ENCODE measurements at places on chromosomes 6 and 20.

- peak; percentile 52 for DNase-seq
Observed at GRCh38 chr20:31693987-31694661, 28.5 kb downstream of the BCL2L1 start.

DNA sequence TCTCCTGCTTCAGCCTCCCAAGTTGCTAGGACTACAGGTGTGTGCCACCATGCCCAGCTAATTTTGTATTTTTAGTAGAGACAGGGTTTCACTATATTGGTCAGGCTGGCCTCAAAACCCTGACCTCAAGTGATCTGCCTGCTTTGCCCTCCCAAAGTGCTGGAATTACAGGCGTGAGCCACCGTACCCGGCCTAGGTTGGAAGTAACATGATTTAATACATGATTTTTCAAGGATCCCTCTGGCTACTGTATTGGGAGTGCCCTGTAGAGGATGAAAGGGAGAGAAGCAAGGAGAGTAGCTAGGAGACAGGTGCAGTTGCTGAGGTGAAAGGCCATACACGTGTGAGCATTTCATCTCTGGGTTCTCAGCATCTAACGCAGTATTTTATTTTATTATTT lies 2.6 kb upstream of the NCOA3 start:
- no peak for DNase-seq

DNA sequence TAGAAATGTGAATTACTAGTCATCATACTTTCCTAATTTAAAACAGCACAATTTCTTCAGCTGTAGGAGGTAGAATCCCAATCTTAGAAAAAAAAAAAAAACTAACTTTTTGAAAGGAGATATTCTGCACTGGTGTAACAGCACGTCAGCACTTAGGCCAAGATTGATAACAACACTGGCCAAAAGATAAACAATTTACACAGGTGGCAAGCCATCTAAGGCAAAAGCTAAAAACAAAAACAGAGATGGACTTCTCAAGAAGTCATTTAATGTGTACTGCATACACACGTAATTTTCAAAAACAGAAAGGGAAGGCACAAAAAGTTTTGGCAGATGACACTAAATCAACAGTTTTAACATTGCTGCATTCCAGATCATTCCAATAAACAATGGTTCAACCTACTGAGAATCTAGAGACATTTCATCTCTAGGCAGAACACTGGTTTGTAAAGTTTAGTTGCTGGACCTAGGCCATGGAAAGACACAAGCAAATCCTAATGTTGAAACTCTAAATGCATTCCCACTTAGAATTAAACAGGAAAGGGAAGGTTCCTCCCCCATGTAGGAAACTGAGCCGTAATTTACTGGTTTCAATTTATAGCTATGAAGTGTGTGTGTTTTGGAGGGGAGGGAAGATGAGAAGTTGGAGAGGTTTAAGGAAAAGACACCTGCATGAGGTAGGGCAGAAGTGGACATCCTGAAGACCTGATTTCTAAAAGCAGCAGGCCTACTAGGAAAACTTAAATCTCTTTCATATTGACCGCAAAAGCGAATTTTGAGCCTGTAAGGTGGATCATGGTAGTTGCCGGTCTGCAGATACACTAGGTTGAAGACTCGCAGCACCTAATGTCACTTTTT lies 1.3 kb downstream of the GCLC start:
- no peak for DNase-seq

GRCh38 chr6:147508042-147508865 lies at the start of gene SAMD5:
Gene SAMD5 (plus strand): TSS chr6:147508690. CDS start chr6:147508929, 239 bp downstream.
- DNase-seq, result peak; percentile 86

- DNase-seq, result peak; percentile 53
Observed at GRCh38 chr6:137013738-137014602, 30.8 kb downstream of the IL20RA start.

- no peak for DNase-seq
Observed at GRCh38 chr6:127120023-127120786, 1.7 kb downstream of the RSPO3 start.

GRCh38 chr20:52054123-52054522 lies 137.5 kb downstream of the ZFP64 start:
- DNase-seq, result no peak

DNA sequence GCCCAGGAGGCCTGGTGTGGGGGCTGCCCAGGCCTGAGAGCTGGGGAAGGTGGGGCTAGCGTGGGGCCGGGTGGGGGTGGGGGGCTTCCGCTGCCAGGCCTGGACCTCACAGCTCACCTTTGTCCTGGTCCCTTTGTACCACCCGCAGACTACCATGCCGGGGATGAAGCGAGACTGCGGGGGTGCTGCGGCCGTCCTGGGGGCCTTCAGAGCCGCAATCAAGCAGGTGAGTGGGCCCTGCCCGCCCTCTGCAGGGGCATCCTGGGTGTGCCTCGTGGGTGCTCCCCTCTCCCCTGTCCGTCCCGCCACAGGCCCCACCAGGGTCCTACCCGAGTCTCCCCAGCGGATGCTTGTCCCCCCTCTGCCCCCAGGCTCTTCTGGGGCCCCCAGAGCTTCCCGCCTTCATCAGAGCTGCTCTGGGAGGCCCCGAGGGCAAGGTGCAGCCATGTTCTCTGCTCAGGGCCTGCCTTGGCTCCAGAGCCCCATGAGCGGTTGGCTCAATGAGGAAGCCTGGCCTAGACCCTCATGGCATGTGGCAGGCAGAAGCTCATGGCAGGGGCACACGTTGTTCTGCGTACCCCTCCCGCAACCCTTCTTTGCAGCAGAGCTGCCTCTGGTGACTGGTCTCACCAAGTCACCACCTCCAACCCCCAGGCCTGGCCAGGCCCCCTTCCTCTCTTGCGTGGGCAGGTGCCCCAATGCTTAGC lies 14.5 kb downstream of the NPEPL1 start:
- DNase-seq, result no peak

GRCh38 chr6:20400456-20401204 lies 1.0 kb upstream of the E2F3 start:
- no peak for DNase-seq

DNA sequence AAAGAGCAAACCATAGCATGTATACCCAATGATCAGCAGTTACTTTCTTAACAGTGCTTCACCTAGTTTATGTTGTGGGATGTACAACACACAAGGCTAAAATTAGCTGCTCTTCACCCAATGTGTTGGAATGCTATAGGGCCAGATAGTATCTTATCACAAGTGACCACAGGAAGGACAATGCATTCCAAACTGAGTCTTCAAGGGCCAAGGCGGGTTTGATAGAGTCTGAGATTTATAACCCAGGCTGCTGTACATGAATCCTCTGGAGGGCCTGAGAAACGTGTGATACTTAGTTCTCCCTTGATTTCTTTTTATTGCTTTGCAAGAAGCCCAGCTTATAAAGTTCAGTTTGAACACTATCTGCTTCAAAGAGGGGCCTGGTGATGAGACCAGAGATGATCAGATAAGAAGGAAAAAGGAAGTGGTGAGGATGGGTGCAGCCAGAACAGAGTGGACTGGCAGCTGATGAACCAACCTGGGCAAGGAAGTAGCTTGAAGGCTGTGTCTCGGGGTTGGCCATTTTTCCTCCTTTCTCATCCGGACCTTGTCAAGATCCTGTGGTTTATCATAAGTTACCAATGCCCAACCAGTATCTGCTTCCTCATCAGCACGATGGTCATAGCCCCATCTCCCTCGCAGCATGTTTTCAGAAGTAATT lies 62.2 kb upstream of the BMP2 start:
- DNase-seq, result no peak

- DNase-seq, result no peak
Observed at GRCh38 chr20:63469713-63470101, 2.7 kb downstream of the KCNQ2 start.

GRCh38 chr6:163529605-163530004 lies 115.1 kb downstream of the QKI start:
- DNase-seq, result no peak

- no peak for DNase-seq
Observed at GRCh38 chr6:25173951-25174474, 105.2 kb upstream of the CARMIL1 start.

DNA sequence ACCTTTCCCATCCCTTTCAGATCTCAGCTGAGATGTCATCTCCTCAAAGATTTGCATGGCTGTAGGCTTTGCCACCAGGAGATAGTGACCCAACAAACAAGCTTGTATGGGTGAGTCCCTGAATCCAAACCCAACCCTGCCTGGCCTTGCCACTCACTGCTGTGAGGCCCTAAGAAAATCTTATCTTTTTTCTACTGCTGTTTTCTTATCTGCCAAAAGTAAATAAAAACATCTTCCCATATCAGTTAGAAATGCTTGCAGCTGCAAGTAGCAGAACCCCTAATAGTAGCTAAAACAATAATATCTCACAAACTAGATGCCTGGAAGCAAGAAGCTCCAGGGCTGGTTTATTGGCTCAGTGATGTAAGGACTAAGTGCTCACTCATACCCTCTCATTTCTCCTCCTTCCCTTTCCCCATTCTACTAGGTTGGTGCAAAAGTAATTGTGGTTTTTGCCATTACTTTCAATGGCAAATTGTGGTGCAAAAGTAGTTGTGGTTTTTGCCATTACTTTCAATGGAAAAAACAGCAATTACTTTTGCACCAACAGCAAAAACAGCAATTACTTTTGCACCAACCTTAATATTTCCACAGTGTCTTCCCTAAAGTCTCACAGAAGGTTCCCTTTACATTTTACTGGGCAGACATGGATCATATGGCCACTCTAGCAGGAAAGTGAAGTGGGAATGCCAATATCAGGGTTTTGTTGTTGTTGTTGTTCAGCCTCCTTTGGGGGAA lies 56.7 kb upstream of the PSMF1 start:
- DNase-seq, result no peak

DNA sequence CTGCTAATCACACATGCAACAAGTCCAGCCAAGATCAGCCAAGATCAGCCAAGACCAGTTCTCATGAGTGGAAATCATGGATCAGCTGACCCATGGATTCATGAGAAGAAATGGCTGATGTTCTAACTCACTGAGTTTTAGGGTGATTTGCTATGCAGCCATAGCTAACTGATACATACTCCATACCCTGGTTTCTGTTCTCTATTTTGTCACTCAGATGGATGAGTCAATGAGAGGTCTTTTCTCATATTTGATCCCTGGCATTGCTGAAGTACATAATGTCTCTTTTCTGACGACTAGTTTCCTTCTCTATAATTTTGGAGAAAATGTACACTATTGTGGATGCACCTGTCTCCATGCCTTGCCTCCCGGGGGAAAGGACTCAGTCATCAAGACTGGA lies 118.4 kb upstream of the LY86 start:
- no peak for DNase-seq

DNA sequence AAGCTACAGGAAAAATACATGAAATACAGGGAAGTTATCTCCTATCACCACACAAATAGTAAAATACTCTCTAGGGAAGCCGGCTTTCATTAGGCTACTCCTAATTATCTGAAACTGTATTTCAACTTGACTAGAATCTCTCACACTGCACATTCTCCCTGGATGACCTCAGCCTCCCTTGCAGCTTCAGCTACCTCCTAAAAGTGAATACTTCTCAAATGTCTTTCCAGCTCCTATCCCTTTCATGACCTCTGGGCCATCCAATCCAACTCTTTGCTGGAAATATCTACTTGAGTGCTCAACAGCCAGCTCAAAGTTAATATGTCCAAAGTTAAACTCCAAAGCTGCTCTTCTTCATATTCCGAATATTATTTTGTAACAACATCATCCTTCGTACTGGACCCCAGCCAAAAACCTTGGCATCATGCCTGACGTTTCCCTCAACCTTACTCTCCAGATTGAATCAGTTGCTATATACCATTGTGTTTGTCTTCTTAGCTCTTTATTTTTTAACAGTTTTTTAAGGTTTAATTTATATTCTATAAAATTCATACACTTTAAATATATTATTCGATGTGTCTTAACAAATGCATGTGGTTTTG lies 29.4 kb upstream of the KIF6 start:
- no peak for DNase-seq

DNA sequence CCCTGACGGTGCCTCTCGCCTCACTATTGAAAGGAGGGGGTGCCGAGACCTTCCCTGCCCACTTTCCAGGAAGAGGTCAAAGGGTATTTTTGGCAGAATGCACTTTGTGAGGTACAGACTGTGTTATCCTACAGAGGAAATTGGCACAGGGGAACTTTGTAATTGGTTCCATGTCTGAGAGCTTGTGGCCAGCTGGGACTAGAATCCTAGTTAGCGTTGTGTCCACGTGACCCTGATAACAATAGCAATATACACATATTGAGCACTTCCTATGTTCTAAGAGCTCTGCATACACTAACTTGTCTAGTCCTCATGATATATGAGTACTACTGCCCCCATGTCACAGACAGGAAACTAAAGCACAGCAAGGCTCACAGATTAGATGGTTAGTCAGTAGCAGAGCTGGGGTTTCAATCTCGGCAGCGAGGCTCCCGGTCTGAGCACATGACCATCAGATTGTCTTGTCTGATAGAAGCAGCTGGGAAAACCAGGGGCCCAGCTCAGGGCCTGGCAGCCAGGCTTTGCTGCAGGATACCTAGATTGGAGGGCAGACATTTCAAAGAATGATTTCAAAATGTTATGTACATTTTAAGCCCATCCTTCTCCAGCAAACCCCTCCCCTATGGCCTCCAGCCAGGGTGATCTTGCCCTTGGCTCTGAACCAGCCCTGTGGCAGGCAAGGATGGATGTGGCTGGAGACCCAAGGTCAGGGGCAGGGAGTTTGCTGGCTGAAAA lies 1.4 kb downstream of the MAPK13 start:
- DNase-seq, result no peak
